ENCODE measurements at places on chromosomes 1 and 21. TPM values are rescaled to one million over a fixed set of nuclear protein-coding genes. Genes with fewer than 3 reads are reported as not detected.

GRCh38 chr1:218346391-218347204, 1.5 kb downstream of the TGFB2 start:
- no peak for DNase-seq

DNA sequence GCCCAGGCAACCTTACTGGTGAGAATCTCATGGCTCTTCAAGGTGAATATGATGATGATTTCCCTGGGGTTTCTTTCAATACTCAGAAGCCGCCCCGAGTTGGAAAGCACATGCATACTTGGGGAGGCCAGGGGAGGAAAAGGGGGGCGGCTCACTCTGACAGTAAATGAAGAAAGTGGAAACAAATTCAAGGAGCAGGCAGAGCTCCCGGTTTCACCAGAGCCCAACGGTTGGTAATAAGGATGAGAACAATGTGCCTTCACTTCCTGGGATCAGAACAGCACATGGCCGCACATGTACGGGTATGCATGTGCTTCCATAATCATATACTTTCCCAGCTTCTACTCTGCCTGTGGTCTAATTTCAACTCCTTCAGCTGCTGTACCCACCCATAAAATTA, 3.8 kb upstream of the ARHGEF2 start:
- DNase-seq: no peak

DNA sequence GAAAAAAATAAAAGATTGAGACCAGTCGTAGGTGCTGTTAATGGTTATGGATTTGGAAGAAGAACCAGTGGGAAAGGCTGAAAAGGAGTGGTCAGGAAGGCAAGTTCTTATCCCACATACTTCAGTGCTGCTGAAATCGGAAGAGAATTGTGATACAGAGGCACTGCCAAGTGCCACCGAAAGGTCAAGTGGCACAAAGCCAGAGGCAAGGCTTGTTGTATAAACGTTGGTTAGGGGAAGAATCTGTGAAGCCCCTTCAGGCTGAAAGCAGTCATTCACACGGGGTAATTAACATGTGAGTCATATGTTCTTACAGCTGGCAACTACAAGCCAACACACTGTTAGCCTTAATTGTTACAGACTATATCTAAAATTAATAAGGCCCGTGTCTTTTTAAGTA, 48.8 kb downstream of the ZBTB40 start:
- no peak for DNase-seq

- DNase-seq: no peak
Observed at GRCh38 chr1:214004014-214004413, 16.2 kb downstream of the PROX1 start.

DNA sequence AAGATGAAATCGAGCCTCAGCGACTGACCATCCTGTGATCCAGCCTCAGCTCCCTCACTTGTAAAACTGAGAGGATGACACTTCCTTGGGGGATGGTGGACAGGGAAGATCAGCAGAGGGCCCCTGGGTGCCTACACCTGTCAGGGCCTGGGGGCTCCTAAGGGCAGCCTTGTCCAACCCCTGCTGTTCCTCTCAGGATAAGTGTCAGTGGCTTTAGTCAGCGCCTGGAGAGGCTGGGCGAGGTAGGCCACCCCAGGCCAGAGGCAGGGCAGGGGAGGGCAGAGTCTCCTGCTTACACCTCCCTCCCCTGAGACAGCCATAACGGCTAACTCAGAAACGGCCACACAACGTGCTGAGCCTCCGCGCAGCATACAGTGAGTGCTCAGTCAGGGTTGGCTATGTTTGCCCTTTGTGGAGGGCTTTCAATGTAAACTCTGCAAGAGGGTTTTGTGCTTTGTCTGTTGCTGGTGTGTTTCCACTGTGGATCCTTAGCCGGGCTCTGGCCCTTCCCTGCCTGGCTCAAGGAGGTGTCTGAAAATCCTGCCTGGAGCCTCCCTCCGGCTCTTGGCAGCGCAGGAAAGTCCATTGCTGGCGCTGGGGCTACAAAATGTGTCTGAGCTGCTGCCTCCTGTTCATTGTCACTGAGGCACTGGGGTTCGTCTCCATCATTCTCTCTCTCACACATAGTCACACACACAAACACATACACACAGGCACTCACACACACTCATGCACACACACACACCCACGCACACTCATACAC, 588.4 kb downstream of the PTPRU start:
- DNase-seq: no peak

DNA sequence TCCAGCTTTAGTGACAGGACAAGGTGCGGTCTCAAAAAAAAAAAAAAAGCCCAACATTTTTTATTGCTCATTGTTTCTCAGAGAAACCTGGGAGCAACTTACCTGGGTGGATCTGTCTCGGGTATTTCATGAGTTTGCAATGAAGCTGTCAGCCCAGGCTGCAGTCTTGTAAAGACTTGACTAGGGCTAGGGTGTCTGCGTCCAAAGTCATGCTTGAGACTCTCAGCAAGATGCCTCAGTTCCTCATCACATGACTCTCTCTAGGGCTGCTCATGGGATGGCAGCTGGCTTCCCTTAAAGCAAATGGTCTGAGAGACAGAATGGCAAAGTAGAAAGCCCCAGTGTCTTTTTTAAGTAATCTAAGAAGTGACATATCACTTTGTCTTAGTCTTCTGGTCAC, 8.1 kb downstream of the GABPA start:
- DNase-seq: no peak

DNA sequence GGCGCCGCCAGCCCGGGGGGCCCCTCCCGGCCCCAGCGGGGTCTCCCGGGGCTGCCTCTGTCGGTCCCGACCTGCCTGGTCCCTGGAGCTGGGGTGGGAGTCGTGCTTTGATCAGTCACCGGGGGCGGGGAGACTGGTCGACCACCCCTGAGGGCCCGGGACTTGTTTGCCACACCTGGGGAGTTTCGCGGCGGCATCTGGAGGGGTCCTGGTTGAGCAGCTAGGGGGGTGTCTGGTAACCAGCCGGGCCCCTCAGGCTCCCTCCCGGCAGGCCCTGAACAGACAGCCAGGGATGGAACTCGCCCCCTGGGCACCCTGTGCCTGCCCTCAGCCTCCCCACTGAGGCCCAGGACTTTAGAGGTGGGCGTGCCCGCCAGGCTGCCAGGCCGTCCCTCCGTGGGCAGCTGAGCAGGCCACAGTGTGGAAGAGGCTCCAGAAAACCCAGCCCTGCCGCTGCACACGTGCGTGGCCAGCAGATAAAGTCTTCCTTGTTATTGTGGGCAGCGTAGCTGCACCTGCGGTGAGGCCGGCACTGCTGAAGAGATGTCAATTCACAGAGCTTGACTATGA, 13.3 kb upstream of the SAMD11 start:
- peak; percentile 40 for DNase-seq

DNA sequence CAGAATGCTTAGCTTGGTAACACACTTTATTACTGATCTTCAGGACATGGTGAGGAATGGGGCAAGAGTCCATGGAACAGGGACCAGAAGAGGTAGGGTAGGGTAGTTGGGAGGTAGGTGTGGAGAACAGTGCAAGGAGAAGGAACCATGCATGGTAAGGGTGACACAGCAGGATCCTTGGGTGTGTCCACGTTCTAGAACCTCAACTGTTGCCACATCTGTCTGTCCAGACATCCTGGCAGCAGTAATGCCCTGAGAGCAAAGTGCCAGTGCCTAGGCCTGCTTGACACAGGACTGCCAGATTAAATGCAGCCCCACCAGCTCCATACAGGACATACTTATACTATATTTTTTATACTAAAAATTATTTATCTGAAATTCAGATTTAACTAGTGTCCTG, 13.9 kb downstream of the DMAP1 start:
- no peak for DNase-seq

DNA sequence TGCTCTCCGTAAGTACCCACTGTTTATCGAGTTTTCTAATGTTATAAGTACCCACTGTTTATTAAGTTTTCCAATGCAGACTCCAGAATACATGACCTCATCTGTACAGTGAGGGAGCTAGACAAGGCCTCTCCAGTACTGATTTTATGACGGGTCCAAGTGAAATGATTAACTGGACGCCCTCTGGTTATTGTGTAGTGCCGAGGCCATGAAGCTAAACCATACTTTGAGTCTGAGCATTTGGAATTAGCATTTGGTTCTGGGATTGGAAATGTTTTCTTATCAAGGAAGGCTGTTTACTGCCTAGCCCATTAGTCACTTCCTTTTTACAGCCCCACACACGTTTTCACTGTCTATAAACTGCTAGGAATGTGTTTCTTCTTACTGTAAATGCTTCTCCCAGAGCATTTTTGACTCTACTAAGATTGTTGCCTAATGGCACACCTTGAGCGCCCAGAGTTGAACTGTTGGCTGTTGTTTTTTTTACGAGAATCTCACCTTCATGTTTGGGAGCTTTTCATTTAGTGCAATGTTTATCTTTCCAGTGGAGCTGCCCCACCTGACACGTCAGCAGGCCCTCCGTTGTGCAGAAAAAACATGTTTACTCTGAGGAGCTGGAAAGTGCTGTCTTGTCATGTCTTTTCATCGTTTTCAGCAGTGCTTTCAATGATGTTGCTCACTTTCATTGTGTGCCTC, 26.9 kb downstream of the SPATA46 start:
- DNase-seq: no peak

- no peak for DNase-seq
Observed at GRCh38 chr1:182515556-182515955, 65.6 kb downstream of the RGSL1 start.

GRCh38 chr1:13892671-13893325, 192.8 kb downstream of the PRDM2 start:
- DNase-seq: peak; percentile 20

GRCh38 chr1:201332021-201332420, 45.5 kb downstream of the TNNT2 start:
- DNase-seq: no peak

DNA sequence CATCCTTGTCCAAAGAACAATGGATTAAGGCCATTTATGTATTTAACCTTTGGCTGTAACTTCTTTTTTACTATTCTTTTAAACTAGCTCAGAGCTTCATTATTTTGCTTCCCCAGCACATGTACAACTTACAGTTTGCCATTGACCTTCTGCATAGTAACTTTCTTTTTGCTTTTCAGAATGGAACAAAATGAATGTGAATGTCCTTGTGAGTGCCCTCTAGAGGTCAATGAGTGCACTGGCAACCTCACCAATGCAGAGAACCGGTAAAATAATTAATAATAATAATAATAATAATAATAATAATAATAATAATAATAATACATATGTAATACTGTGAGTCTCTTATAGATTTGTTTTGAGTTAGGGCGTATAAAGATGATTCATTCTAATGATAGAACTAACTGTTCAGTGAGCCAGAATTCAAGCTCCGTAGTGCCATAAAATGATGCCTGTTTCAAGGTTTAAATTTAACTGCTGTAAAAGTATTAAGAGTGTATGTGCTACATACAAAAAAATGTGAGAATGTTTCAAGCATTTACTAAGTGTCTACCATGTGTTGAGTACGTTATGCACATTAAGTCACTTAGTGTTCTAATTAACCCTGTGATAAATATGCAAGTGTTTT, 69.0 kb upstream of the RAVER2 start:
- DNase-seq: no peak

GRCh38 chr1:53507116-53507820, 48.1 kb downstream of the DMRTB1 start:
- DNase-seq: no peak

- no peak for DNase-seq
Observed at GRCh38 chr1:164773102-164773501, 214.1 kb downstream of the PBX1 start.

GRCh38 chr1:27517907-27518718, 28.1 kb upstream of the WASF2 start:
- DNase-seq: no peak

DNA sequence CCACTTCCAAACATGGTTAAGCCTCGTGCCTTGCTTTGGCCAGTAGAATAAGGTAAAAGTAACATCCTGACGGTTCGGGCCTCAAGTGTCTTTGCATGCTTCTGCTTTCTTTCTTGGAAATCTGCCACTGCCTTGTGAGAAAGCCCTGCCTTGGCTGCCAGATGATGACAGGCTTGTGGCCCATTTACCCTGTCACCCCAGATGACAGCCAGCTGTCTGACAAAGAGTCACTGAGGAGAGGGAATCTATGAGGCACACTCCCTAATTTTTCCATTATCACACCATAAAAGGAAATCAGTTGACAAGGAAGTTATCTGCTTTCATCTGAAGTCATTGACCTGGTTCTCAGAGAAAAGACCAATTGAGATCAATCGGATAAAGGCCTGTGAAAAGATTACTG, 199.8 kb downstream of the USH2A start:
- DNase-seq: no peak

- DNase-seq: no peak
Observed at GRCh38 chr1:46606255-46606965, 2.3 kb upstream of the MKNK1 start.

DNA sequence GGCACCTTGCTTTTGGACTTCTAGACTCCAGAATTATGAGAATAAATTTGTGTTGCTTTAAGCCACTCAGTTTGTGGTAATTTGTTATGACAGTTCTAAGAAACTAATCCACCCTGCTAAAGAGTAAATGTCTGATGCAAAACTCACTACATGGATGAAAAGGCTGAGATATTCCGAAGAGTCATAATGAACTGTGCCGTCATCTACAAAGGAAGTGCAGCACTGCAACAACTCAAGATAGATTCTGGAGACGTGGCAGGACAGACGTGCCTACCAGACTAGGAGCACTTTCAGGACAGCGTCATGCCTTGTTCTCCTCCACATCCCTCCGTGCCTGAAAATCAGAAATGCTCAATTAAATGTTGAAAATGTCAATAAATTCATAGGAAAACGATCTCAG, 24.4 kb upstream of the IRF2BP2 start:
- no peak for DNase-seq

The C1orf141 gene
- total RNA-seq: 0.22 TPM

The NBPF4 gene
- total RNA-seq: not detected

The CAMSAP2 gene
- total RNA-seq: 48.2 TPM

The MYCL gene
- total RNA-seq: 25.0 TPM

The FABP3 gene
- total RNA-seq: 6.7 TPM

The LRIG2 gene
- total RNA-seq: 29.3 TPM

The S100A9 gene
- total RNA-seq: 3.5 TPM

The CFAP45 gene
- total RNA-seq: 0.18 TPM

The TTC4 gene
- total RNA-seq: 20.5 TPM

The OR2L3 gene
- not detected for total RNA-seq

The PCBP3 gene
- total RNA-seq: 5.4 TPM

The FAM151A gene
- not detected for total RNA-seq

The CTH gene
- 4.8 TPM for total RNA-seq

Measured in mesothelial cell of epicardium (in vitro differentiated cells).